ENCODE measurements at places on chromosomes 7 and 10.

GRCh38 chr7:149869867-149870266, 3.9 kb upstream of the ATP6V0E2 start:
- no peak for DNase-seq

GRCh38 chr10:13790196-13790595, 203.4 kb downstream of the PRPF18 start:
- DNase-seq: no peak

DNA sequence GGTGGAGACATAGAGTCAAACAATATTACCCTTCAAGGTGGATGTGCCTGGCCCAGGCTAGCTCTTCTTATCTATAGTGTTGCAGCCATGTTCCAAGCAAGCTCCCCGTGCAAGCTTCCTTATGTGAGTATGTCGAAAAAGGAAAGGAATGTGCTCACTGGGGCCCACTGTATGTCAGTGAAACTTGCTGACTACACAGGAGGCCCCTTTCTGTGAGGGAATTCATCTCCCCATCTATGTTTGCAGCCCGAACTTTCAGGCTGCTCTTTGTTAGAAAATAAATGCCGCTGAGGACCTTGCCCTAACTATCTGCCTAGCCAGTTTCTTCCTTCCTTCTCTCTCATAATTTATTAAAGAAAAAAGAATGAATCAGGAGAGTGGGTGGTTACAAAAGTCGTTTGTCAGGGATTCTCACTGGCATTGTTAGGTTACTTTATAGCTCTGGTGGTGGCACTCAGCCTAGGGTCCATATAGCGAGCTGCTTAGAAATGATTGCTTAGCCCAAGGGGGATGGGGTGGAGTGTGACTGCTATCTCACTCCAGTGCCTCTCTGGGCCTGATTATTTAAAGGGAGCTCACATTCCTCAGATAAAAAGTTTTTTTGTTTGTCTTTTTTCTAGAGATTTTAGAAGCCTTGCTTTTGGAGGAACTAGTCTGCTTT, 302.1 kb downstream of the ABCA13 start:
- no peak for DNase-seq

- no peak for DNase-seq
Observed at GRCh38 chr7:133355325-133355708, 102.4 kb downstream of the EXOC4 start.

DNA sequence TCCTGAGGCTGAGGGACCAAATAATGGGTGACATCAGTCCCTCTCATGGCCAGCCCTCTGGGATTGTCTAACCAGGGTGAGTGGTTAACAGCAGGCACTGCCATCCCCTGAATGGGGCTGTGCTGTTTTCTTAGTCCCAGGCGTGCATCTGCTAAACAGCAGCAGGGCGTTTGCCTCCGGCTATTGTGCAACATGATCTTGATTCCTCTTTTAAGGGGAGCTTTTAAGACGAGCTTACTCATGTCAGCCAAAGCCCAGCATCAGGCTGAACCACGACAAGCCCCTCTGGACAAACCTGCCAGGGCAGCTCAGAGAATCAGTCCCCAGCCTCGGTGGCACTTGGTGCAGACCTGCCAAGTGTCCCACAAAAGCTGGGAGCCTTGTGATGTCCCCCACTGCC, 16.2 kb upstream of the IGFBP3 start:
- DNase-seq: no peak

DNA sequence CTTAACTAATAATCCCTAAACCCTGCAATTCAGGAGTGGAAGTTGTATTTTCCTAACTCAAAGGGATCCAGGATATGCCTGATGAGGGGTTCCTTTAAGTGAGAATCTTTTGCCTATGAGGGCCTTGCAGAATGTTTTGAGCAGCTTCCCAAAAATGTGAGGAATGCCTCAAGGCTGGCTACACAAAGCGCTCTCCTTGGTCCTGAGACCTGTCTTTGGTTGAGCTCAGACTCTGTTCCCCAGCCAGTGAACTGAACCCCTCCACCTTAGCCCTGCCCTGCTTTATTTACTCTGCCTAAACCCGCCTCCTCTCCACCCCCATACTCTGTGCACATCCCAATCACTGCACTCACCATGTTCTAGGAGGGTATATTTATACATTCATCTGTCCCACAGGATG, 108.6 kb downstream of the NRCAM start:
- DNase-seq: no peak

- DNase-seq: no peak
Observed at GRCh38 chr10:124325998-124326636, 92.6 kb downstream of the OAT start.

DNA sequence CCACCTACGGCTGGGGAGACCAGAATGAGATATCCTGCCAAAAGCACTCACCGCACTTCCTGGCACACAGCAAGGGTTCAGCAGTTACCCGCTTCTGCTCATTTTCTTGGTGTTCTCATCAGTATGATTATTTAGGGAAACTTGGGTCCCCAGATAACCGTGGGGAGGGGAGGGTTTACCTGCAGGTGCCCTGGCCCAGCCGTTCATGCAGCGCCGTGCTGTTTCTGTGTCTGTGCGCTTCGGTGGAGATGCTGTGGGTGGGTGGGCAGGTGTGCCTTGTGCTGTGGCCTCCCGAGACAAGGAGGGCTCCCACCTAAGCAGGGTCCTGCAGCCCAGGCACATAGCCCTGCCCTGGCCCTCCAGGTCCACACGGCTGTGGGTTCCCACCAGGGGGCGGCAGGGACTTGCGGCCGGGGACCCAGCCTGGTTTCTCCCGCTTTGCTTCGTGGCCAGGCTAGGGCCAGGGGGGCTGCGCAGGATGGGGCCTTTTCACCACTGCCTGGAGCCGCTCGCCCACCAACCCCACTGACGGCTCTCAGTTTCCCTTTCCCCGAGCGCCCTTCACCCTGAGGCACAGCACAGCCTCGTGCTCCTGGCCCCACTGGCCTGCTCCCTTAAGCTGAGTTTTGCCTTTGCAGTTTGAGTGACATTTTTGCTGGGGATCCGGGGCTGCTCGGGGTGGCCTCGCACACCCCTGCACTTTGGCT, 78.5 kb downstream of the LHPP start:
- DNase-seq: peak; percentile 41

DNA sequence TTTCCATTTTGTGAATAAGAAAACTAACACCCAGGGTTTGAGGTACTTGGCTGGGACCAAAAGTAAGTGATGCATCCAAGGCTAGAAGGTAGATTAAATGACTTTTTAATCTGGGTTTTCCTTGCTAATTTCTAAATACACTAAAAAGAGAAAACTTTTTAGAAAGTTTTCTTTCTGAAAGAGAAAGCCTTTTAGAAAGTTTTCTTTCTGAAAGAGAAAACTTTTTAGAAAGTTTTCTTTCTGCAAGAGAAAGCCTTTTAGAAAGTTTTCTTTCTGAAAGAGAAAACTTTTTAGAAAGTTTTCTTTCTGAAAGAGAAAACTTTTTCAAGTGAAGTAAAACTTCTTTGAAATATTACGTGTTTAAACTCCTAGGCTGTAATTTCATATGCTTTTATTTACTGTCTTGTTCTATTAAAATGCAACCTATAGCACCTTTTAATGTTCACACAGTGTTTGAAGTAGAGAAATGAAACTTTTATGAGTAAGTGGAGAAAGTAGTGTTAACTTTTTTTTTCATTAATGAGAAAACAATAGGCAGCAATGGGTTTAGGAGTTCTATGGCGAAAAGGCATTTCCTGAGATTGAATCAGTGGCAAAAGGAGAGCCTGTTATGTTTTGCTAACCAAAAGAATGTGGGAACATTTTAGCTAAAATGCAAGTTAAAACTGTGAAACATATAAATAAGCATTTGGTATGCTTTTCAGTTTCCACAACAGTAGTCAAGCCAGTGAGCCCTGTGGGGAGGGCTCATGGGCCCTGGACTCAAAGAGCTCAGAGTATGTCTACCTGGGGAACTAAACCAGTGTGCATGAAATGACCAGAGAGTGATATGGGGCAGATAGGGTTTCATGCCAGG, 103.7 kb downstream of the RBM20 start:
- DNase-seq: no peak

GRCh38 chr7:151764056-151764920, 112.6 kb downstream of the PRKAG2 start:
- no peak for DNase-seq

GRCh38 chr10:28320090-28320489, 17.2 kb upstream of the MPP7 start:
- no peak for DNase-seq

GRCh38 chr10:58854811-58855210, 321.6 kb upstream of the PHYHIPL start:
- no peak for DNase-seq

DNA sequence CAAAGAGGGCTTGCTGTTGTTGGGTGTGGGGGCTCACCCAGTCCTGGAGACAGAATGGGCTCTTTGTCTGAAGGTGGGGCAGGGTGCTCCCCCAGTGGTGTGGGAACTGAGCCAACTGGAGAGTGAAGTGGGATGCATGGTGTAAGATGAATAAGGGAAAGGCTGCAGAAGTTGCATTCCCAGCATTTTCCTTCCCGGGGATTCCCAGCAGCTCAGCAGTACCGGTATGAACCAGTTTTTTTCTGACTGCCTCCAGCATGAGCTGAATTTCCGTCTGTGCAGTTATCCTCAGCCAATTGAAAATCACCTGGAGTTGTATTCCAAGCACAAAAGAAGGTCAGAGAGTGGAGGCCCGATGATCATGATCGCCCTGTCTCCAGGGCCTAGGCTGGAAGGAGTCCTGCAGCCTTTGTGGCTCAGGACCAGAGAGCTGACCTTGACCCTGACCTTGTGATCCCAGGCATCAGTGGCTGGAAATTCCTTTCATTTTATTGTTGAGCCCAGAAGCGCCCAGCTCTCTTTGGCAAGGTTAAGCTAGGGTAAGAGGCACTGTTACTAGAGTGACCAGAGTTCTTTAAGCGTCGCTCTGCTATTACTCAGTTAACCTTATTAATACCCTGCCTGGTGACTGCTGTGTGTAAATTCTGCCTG, 33.4 kb downstream of the OGDH start:
- DNase-seq: no peak

- no peak for DNase-seq
Observed at GRCh38 chr10:103679096-103679790, 176.1 kb downstream of the SH3PXD2A start.

DNA sequence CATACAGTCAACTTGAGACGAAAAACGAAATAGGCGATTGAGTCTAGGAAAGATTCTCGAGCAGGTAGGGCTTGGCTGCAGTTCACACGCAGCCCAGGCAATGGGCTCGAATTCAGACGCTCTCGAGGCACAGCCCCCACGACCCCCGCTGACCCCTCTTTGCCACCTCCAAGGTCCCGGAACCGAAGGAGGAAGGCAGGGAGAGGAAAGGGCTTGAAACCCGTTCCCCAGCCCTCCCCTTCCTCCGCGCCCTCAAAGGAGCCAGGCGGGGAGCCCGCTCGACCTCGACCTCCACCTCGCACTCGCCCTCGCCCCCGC, 441 bp downstream of the CCDC186 start:
- DNase-seq: no peak

GRCh38 chr10:74518061-74518460, 308.3 kb upstream of the KAT6B start:
- no peak for DNase-seq

DNA sequence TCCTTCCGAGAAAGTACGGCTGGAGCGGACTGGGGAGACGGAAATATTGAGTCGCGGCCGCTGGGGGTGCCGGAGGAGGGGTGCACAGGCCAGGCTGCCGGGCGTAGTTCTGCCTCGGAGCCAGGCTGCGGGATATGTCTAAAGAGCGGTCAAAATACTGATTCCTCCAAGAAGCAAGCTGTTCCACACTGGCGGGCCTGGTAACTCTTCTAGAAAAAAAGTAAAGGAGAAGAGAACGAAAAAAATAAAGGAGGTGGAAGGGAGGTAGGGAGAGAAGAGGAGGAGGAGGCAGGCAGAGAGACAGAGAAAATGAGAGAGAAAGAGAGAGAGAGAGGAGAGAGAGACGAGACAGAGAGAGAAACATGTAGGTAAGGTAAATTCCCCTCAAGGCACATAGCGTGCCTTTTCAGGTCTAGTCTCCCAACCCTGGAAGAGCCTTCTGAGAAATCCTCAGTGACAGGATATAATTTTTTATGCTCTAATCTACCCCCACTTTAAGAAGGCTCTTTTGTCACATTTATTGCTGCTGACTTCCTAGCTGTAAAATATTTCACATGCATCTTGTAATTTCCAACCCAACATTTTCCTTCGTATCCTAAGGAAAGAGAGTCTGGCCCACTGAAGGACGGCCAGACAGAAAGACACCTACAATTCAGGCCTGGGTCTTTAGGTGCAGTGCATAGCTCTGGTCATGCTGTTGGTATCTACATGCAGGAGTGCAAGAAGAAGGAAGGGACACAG, 5.7 kb downstream of the DLX5 start:
- no peak for DNase-seq

DNA sequence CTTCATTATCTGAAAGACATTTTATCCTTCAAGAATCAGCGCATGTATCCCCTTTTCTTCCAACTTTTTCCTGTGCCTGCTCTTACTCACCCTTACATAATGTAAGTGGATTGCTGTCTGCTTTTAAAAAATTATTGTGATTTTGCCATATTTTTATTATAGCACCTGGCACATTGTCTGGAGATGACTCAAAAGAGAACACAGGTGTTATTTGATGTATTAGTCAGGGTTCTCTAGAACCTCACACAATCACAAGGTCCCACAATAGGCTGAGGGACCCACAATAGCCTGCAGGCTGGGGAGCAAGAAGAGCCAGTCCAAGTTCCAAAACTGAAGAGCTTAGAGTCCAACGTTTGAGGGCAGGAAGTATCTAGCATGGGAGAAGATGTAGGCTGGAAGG, 390.0 kb downstream of the EXOC4 start:
- no peak for DNase-seq

DNA sequence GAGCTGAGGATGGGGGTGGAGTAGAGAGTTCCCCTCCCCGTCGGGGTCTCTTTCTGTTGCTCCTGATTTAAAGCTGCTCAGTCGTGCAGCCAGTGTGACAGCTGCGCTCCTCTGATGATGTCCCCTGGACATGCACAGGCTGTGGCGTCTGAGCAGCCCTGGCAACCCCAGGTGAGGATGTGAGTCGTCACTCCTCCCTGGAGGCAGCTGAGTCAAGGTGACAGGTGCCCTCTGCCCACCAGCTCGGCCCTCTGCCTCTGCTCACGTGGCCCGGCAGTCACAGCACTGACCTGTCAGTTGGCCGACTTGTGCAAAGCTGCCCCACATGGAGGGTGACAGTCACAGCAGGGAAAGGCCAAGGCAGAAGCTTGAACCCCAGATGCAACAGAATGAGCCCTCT, 33.9 kb downstream of the ANXA8 start:
- no peak for DNase-seq

- DNase-seq: no peak
Observed at GRCh38 chr10:126166797-126167196, 221.5 kb downstream of the ADAM12 start.

- DNase-seq: peak; percentile 5
Observed at GRCh38 chr7:17234030-17234397, 64.4 kb upstream of the AHR start.

DNA sequence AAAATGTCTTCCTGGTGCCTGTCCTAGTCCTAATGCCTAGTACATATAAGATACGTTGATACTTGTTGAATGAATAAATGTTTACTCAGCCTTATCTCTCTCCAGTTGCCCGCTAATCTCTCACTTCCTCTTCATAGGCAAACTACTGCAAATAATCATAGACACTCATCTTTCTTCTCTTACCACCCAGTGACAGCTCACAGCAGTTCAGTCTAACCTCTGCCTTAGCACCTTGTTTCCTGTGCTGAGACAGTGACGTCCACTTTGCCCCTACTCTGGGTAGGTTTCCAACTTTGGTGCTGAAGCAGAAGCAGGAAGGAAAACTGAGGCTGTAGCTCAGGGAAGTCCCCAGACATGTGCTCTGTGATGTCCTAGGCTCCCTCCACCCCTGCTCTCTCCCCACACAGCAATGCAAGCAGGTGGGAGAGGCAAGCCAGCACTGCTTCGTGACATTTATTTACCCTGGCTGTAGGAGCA, 45.5 kb upstream of the RHOBTB1 start:
- DNase-seq: no peak

GRCh38 chr7:97116308-97116707, 1.2 kb upstream of the SDHAF3 start:
- DNase-seq: no peak
